ENCODE measurements at places on chromosomes 5 and 9. TPM values are rescaled to one million over a fixed set of nuclear protein-coding genes. Genes with fewer than 3 reads are reported as not detected.
A peak's percentile ranks its signal among the peaks of the same experiment; 100 is the strongest.

GRCh38 chr5:149466457-149466972, 84.7 kb downstream of the CSNK1A1 start:
- DNase-seq: peak; percentile 81

- no peak for DNase-seq
Observed at GRCh38 chr5:153086486-153086885, 404.0 kb upstream of the GRIA1 start.

DNA sequence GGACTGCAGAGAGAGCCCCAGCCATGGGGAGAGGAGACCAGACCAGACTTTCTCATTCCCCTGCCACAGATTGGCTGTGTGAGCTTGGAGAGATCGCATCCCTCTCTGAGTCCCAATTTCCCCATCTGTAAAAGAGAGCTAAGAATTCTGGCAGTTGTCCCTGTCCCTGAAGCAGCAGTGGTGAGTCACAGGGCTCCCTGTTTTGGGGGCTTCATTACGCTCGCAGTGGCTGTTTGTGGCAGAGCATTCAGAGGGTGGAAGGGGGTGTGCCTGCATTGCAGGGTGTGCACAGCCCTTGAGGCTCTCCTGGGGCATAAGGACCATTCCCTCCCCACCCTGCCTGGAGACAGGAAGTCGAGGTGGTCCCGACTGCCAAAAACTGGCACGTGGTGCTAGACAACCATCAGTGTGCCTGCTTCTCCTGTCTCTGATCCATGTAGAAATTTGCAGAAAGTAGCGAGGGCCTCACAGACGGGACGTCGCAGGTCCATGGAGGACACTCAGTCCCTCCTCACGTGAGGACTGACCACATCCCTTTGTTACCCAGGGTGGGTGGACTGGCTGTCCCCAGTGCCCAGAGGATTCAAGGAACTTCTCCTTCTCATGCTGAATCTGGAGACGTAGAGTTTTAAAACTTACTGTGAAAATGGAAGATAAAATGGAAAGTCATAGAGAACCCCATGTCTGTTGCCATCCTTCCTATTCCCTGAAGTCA, 35.3 kb downstream of the HRH2 start:
- DNase-seq: no peak

GABRA1 gene
- total RNA-seq: not detected

- peak; percentile 40 for DNase-seq
Observed at GRCh38 chr5:111511174-111511830, 1.0 kb downstream of the STARD4 start.

DNA sequence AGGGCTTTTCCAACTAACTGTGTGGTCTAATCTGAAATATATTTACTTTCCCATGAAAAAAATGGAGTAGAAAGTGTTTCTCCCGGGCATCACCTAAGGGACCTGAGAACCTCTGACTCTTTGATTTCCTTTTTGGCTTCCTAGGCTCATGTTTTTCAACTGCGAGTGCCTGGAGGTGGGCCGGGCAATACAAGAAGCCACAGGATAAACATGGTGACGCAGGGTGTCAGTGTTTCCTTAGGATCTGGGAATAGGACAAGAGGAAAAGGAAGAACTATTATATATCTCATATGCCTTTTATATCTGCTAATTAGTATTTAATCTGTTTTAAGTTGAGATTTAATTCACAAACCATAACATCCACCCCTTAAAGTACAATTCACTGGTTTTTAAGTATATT, 11.4 kb upstream of the LECT2 start:
- DNase-seq: no peak

PARP8 gene
- 11.3 TPM for total RNA-seq

DNA sequence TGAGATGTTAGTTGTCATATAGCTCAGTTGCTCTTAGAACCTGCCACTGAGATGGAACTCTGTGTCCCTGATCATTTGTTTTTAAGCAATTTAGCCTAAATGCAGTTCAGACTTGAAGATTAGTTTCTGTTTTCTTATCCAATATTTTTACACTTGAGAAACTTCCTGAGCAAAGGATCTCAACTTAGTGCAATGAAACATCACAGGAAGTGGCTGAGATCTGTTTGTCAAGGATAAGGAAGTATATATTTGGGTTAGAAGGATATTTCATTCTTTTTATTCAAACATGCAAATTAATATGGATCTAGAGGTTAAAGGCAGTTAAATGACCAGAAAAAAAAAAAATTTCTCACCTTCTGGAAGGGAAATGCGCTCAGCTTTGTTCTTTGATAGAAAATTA, 19.7 kb upstream of the F2R start:
- DNase-seq: no peak

GRCh38 chr5:944992-945685, 52.5 kb downstream of the TRIP13 start:
- peak; percentile 75 for DNase-seq

PFN3 gene
- not detected for total RNA-seq

DNA sequence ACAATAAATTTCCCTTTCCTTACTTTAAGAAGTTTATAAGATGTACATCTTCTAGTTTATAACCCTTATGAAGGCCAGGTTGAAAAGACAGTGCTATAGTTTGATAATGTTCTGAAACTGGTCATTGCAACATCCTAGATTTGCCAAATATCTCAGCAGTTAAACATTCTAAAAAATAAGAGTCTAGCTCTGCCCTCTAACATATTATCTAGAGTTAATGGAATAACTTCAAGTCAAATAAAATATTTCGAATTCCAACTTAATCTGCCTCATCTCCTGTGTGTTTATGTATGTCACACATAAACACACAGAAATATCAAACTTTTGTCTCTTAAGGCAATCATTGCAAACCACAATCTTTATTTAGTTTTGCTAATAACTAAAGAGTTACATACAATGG, 796.6 kb downstream of the TLE1 start:
- no peak for DNase-seq

- no peak for DNase-seq
Observed at GRCh38 chr5:36573438-36573837, 33.0 kb upstream of the SLC1A3 start.

OR1J2 gene
- 0.32 TPM for total RNA-seq

- DNase-seq: no peak
Observed at GRCh38 chr5:157530226-157530972, 45.2 kb downstream of the ADAM19 start.

SREK1IP1 gene
- 9.0 TPM for total RNA-seq

GRCh38 chr9:37034305-37034937, 353 bp upstream of the PAX5 start:
- no peak for DNase-seq

- DNase-seq: peak; percentile 60
Observed at GRCh38 chr5:126119887-126120442, 303.2 kb upstream of the GRAMD2B start.

OLFML2A gene
- total RNA-seq: 5.5 TPM

GMCL2 gene
- not detected for total RNA-seq

CMYA5 gene
- 1.7 TPM for total RNA-seq

SLC6A3 gene
- total RNA-seq: not detected

DNA sequence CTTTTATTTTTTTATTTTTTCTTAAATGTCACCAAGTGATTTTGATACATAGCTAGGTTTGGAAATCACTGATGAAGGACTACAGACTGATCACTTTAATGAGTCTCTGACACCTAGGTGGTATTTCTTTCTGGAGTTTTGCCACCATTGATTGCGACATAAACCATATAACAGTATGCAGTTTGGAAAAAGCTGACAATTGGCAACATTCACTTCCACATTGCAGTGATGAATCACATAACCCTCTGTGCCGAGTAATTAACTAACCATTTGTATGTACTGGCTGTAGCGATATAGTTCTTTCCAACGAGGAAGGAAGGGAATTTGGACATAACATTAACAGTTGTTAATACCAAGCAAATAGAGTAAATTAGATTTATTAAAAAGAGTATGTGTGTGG, 222.9 kb upstream of the EFNA5 start:
- peak; percentile 46 for DNase-seq

DNA sequence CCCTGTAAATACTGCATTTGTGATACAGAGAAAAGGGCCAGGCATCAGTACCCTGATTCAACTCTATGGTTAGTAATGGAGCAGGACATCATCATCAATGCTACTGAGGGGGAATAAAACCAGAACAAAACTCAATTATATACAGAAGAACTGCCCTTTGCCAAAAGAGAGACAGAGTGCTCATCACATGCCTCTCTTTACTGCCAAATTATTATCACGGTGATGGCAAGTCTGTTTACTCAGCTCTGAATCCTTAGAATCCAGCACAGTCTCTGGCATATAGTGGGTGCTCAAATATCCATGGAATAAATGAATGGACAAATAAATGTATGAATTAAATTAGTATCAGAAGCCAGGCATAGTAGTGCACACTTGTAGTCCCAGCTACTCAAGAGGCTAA, 130.2 kb downstream of the TTC39B start:
- no peak for DNase-seq

- no peak for DNase-seq
Observed at GRCh38 chr9:21825637-21826036, 23.2 kb downstream of the MTAP start.

- DNase-seq: no peak
Observed at GRCh38 chr5:109373932-109374331, 35.8 kb downstream of the PJA2 start.

GRCh38 chr9:20292002-20292401, 330.3 kb downstream of the MLLT3 start:
- peak; percentile 23 for DNase-seq

DNA sequence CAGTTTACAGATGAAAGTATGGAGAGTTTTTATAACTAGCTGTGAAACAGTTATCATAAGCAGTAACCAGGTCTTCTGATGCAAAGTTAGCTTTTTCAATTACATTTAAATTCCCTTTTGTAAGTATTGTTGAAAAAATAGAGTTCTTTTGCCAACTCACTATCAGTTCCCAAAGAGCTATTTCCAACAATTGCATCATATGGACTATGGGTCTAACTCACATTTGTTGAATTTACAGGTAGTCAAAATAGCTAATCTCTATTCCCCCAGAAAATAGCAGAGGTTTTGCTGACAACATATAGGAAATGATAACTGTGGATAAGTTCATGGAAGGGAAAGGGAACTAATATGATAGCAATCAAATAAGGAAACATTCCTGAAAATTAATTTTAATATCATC, 1.4 kb downstream of the SPINK1 start:
- DNase-seq: no peak

TLE1 gene
- 39.3 TPM for total RNA-seq

DNA sequence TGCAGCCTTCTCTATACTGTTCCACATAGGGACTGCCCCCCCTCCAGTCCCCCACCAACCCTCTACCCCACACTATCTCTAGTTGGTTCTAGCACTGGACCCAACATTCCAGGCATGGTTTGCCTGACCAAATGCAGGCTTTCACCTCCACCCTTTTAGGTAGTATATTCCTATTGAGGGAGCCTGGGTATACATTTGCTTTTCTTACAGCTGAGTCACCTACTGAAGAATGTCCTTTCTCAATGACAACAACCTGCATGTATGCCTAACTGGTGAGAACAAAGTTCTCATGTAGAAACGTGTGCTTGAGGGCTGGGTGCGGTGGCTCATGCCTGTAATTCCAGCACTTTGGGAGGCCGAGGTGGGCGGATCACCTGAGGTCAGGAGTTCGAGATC, 8.2 kb downstream of the TNIP1 start:
- peak; percentile 46 for DNase-seq

- DNase-seq: no peak
Observed at GRCh38 chr9:36177571-36177970, 8.4 kb downstream of the CCIN start.

GRCh38 chr9:28888806-28889205, 1315.5 kb upstream of the C9orf72 start:
- no peak for DNase-seq

- DNase-seq: no peak
Observed at GRCh38 chr9:122200960-122201595, 27.7 kb downstream of the LHX6 start.

- DNase-seq: no peak
Observed at GRCh38 chr5:5551499-5551898, 129.0 kb downstream of the ICE1 start.

DNA sequence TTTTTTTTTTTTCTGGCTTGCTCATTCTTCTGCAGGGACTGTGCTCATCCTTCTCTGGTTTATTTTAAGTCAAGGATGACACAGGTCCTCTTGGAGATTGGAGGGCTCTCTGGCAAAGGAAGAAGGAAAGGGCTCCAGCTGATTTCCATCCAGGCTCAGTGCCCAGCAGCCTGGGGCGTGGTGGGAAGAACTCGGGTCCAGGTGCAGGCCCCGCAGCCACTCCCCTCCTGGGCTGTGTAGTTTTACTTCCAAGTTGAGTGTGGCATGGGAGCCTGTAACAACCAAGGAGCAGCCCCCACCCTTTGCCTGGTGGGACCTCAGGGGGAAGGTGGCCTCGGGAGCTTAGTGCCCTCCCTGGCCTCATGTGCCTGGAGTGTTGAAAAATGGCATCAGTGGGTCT, 58.9 kb downstream of the ANKRD33B start:
- DNase-seq: no peak

DNA sequence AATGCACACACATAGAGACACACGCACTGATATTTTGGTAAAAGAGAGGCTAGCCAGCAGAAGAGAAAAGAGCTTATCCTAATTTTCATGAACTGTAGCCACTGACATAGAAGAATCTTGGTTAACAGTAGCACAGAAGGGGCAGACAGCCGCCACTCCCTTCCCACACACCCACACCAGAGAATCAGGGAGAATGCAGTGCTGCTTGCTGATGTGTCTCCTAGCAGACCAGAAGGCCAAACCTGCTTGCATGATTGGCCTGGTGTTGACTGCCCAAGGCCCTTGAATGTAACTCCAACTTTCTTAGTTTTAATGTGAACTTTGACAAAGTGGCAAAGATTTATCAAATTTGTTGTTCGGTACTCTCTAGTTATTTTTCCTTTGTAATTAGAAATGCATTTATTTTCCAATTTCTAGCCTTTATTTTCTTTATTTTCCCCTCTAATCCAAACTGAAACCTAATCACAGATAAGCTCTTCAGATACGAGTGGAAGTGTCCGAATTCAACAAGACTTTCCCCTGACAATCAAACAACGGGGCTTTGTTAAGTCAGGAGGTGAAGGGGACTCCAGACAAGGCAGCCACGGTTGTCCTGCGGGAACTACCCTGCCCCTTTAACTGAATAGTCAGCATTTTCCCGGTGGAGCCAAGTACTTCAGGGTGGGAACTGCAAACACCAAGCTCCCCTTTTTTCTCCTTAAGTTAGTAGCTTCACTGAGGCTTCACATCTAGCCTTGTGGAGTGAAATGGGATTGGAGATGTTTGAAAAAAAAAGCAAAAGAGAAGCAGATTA, 81.9 kb upstream of the CTSL start:
- no peak for DNase-seq

GRCh38 chr9:18703151-18703900, 229.4 kb downstream of the ADAMTSL1 start:
- DNase-seq: peak; percentile 25

GRCh38 chr5:74017786-74018211, 391.8 kb downstream of the ARHGEF28 start:
- peak; percentile 28 for DNase-seq

All from fibroblast of villous mesenchyme (primary cell).